ENCODE measurements at places on chromosomes 1 and 21. TPM values are rescaled to one million over a fixed set of nuclear protein-coding genes. Genes with fewer than 3 reads are reported as not detected.

DNA sequence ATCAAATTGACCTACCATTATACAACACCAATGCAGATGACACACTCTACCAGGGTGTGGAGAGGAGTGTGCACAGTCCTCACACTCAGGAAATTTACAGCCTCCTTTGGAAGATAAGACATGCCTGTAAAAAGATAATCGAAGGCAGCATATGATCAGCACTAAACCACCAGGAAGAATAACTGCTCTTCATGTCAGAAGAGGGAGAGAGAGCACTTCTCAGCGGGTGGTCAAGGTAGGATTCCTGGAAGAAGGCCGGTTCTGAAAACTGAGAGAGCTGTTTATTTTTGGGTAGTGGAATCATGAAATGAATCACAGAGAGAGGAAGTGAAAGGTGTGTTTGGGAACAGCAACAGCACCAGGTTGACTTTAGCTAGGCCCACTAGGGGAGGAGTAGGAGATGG is 14.0 kb upstream of the ZNF697 start:
- DNase-seq: no peak

- no peak for DNase-seq
Observed at GRCh38 chr1:91803847-91804545, 82.0 kb downstream of the TGFBR3 start.

Gene OR2G6
- total RNA-seq: not detected

Gene ITPKB
- total RNA-seq: 19.5 TPM

Measured in left ventricle myocardium superior (tissue), 1 donor.